ENCODE measurements at places on chromosomes 2 and 18.

- peak; percentile 58 for DNase-seq
Measured at GRCh38 chr2:232292395-232293154, 86.0 kb upstream of the ALPP start.

GRCh38 chr2:158921599-158922408, 46.6 kb upstream of the TANC1 start:
- no peak for DNase-seq

DNA sequence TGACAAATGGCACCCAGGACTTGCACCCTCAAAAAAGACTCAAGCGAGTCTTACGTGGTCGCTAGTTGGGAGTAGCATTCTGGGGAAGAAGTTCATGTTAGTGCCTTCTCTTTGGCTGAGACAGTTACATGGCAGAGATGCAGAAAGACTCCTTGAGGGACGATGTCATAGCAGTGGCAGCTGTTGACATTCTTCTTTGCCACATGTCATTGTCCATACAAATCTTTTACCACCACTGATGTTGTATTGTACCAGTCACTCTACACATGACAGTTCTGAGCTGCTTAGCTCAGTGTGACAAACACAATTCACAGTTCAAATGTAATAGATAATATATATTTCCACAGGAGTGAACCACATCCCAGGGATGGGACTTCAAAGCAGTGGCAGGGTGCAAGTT, 197.1 kb downstream of the TCF4 start:
- no peak for DNase-seq

- no peak for DNase-seq
Measured at GRCh38 chr2:25310965-25311864, 30.5 kb downstream of the DNMT3A start.

DNA sequence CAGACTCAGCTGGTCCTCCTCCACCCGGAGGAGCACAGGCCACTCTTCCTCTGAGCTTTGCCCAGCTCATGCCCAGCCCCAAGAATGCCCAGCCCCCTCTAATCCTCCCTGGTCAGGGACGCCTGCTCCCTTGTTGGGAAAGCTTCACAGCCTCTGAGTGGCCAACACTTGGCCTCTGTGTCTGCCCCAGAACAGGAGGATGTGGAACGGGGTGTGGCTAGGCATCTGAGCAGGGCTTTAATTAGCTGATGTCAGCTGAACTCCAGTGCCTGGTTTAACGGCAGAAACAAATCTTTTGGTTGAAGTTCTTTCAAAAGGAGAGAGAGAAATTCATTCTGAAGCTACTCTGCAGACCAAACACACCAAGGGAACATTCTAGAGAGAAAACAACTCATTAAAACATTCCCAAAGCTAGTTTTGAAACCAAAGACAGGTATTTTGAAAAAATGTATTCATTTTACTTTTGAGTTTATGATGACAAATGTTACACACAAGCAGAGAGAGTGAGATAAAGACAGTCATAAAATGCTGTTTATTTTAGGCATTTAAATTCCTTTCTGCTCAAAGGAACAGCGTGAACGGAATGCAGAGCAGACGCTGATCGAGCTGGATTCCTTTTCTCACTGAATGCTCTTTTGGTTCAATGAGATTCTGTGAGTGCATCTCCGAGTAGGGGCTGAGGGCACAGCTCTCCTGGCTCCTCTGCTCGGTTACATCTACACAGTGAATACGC, 63.8 kb downstream of the RTP5 start:
- DNase-seq = peak; percentile 26

GRCh38 chr2:223008956-223009355, 43.0 kb upstream of the KCNE4 start:
- DNase-seq = no peak

DNA sequence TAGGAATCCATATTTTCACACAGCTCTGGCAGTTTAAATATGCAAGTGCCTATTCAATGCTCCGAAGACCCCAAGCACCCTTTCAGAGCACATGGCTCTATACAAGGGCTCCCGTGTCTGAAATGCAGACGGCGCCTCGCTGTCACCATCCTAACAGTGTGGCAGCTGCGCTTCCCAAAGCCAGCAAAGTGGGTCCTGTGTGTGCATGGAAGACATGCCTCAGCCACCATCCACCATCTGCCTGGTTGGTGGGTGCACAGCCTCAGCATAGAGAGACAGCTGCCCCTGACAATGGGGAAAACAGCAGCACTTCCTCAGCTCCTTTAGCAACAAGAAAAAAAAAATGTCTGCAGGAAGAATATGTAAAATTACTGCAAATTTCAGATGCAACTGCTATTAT, 218.1 kb downstream of the SP3 start:
- DNase-seq = no peak

GRCh38 chr2:206611736-206612135, 30.6 kb upstream of the FAM237A start:
- no peak for DNase-seq

GRCh38 chr2:191870744-191871143, 23.9 kb upstream of the CAVIN2 start:
- no peak for DNase-seq

- DNase-seq = no peak
Measured at GRCh38 chr18:34942276-34942675, 98.9 kb upstream of the MAPRE2 start.

DNA sequence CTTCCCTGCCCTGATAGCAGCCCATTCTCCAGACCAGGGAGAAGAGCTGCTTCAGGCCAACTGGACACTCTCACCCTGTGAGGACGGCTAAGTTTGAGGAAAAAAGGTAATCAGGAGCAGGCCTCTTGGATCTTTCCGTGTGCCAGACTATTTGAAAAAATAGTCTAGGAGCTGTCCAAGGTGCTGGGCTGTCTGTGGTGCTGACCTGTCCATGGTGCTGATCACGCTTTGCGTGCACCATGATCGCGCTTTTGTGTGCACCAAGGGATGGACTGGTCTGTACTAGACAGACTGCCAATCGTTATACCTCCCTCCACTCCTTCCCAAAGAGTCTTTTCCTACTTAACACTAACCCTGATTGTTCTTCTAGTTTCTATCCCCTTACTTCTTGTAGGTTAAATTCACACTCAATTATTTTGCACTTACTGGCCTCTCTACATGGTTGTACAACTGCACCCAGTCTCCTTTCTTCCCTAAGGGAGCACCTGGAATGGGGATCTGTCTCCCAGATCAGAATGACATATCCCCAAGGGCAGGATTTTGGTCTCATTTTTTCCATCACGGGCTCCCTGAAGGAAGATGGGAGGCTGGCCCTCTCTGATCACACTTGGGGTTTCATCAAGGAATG, 295.4 kb downstream of the CELF4 start:
- DNase-seq = peak; percentile 16

GRCh38 chr18:24417480-24417879, 9.0 kb upstream of the IMPACT start:
- DNase-seq = no peak

- no peak for DNase-seq
Measured at GRCh38 chr2:11379558-11379957, 35.1 kb upstream of the ROCK2 start.

DNA sequence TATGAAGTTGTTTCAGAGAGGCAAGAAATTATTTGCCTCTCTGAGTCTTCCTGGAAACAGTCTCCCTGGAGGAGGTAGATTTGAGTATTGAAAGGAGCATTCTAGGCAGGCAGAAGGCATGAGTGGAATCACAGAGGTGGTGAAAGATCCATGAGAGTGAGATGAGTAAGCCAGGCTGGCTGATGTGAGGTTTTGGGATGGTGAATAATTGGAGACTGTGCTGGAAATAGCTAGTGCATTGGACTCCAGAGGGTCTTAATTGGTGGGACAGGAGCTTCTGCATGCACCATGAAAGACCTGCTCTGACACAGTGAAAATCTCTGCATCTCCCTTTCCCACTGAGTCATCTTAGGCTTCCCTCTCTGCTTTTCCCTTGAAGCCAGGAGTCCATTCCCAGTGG, 46.3 kb downstream of the CDC42EP3 start:
- peak; percentile 36 for DNase-seq

- DNase-seq = no peak
Measured at GRCh38 chr2:23944527-23944926, 4.3 kb downstream of the UBXN2A start.

DNA sequence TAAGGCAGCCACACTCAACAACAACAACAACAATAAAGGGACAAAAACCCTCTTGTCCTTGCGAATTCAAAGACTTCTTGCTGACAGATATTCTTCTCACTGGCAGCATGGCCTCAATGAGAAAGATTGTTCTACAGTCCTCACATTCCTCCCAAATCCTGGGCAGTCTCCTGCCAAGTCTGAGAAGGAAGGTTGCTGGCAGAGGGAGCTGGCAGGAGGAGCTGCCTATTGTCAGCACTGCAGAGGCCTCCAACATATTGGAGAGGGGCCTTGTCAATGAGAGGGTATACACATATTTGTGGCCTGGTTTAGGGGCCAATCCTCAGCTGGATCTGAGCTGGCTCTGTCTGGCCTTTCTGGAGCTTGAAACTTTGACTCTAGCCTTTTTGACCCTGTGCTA, 63.5 kb downstream of the LAMA3 start:
- DNase-seq = no peak

- no peak for DNase-seq
Measured at GRCh38 chr18:22165603-22166068, 3.8 kb upstream of the GATA6 start.

DNA sequence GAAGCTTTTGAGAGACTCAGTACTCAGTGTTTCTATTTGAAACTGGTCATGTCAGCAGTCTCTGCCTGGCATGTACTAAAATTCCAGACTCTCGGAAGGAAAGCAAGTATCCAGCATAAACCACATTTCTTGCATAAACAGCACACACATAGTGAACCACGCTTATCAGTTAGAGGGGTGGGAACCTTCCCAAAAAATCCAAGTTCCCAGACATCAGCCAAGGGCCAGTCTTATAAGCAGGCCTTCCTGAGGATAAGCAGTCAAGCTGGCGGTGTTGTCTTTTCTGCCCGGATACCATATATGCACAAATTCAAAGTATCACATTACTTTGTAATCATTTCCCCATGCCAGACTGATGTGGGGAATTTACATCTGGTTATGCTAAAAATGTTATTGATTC, 73.6 kb downstream of the ST6GAL2 start:
- no peak for DNase-seq

DNA sequence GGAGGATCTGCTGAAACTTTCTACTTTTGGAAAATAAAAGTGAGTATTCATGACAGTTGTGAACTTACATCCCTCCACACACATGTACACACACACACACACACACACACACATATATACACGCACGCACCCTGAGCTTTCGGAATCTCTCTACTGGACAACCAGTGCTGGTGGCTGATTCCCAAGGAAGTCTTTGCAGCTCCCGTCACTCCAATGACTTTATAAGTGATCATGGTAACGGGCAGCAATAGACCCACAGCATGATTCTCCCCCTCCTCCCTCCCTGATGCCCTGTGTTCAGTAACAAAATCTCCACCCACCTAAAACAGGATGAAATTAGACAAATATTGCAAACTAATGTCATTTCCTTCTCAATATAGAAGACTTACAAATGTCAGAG, 364.9 kb downstream of the IRS1 start:
- no peak for DNase-seq

DNA sequence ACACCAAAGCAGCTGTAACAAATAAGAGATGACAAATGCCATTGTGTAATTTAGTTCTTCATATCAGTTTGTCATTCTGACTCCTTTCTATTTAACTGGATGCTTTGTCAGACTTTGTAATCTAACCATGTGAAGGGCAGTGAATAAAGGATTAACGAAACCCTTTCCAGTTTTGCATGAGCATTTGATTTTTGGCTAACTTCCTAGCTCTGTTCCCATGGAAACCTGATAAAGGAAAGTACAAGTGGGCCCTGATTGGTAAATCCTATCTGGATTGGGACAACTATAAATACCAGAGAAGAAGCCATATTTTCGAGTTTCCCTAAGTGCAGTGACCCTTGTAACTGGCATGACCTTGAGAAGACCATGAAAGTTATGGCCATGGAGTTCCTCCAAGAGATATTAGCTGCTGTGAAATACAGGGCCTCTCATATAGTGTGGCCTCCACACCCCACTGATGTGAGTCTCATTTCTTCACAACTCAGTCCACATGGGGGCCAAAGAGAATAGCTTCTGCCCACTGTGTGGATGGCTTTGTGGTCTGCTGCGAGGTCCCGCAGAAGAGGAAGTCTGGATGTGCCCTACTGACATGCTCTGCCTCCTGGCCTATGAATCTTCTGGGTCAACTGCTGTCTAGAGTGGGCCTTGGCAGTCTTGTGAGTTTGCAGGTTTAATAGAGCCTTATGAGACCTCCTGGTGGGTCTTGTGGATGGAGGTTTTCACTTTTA, 38.2 kb upstream of the CYP1B1 start:
- DNase-seq = no peak

DNA sequence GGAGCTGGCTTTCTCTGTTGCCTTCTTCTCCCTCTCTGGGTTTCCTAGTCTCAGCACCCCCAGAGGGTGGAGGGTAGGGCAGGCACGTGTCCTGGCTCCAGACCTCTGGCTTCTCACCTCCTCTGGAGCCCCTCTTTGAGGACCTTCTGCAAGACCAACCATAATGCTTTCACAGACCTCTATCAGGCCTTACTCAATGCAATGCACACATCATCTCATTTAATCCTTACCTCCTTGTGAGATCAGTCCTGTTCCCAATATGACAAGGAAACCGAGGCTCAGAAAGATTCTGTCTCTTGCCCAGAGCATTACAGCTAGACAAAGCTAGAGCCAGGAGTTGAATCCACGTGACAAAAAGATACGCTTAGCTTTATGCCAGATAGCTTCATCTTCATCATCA, 8.2 kb downstream of the ATOH8 start:
- DNase-seq = no peak

DNA sequence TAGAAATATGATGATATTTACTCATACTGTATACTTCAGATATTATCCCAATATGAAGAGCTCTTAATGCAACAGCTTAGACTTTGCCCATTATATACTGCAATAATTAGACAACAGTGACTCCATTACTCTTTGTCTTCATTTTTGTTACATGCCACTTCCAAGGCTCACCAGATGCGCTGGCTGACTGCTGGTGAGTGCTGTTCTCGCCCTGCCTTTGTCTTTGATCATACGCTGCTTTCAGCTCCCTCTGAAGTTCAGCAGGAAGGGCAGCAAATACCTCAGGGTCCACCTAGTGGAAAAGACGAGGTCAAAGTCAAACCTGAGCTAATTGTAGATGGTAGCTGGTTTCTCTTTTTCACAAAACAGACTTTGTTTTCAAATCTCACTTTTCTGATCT, 66.3 kb downstream of the EIF5B start:
- no peak for DNase-seq

DNA sequence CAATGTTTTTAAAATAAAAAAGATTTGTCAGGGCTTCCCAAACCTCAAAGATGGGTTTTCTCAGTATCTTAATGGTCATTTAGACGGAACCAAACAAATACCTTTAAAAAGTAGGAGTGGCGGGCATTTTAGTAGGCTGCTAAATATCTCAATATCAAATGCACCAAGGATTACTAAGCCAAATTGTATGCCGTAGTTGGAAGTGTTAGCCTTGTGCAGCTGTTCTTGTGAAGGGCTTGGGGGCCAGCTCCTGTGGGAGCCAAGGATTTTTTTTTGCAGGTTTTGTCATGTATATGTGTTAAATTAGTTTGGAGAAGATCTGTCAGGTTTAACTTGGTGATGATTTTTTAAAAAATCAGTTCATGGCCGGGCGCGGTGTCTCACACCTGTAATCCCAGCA, 52.1 kb downstream of the ACTR2 start:
- no peak for DNase-seq
